ENCODE measurements at places on chromosomes 7 and 10.

- no peak for DNase-seq
These were observed 8.8 kb upstream of the MGAM start for GRCh38 chr7:141986923-141987322.

DNA sequence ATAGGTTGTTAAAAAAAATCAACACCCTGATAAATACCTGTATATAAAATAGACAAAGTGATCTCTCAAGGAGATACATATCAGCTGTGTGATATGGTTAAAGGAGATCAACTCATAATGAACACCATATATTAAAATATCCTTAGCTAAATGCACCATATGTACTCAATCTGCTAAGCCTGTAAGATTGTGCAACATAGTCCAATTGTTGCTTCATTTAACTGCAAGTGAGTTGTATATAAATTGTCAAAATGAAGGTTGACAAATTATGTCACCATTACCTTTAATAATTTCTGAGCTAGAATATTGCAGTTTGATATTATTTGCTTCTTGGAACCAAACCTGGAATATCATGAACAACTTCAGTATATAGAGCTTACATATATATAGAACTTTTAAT lies 283.7 kb downstream of the MALRD1 start:
- DNase-seq: no peak

DNA sequence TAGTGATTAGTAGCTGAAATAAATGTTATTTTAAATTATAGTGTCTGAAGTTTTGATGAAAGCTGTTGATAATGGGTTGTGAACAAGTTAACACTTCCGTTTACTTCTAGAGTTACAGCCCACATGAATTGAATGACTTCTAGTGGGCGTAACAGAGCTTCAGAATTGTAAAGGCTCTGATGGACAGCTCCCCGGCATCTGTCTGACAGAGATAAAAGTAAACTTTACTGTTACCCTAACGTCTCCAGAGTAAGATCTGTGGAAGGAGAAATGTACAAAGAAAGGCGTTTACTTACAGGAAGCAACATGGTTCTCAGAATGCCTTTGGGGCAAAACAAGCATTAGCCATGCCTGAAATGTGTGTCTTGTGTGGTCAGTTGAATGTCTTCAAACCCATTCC lies 124.4 kb downstream of the ADARB2 start:
- DNase-seq: no peak

- DNase-seq: no peak
These were observed 318.0 kb downstream of the GRID1 start for GRCh38 chr10:86048571-86048970.

DNA sequence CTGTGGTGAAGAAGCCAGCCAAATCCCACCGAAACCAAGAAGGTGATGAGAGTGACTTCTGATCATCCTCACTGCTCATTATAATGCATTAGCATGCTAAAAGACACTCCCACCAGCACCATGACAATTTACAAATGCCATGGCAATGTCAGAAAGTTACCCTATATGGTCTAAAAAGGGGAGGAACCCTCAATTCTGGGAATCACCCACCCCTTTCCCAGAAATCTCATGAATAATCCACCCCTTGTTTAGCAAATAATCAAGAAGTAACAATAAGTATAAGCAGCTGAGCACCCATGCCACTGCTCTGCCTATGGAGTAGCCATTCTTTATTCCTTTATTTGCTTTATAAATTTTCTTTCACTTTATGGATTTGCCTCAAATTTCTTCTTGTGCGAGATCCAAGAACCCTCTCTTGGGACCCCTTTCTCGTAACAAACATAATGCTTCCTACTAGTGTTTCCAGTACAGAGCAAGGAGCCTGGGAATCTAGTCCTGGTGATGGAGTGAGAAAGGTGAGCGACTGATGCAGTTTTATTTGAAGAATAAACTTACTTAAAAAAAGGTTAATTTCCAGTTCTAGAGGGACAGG lies 18.4 kb upstream of the EXOC6 start:
- no peak for DNase-seq

DNA sequence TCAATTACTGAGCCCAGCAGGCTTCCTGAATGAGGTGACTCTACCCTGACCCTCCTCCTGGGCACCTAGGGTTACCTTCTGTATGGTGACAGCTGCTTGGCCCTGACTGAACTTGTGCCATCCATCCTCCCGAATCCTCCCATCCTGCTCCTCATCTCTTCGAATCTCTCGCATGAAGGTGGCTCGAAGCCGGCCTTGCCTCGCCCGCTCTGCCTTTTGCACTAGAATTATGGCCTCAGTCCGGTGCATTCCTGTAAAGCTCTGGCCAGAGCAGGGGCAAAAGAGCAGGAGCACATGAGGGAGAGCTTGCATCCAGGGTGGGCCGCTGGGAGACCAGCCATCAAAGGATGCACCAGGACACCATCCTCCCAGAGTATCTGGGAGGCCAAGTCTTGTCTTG lies 7.5 kb downstream of the H2BK1 start:
- no peak for DNase-seq

GRCh38 chr7:33388332-33388731 lies 259.0 kb downstream of the BBS9 start:
- no peak for DNase-seq

GRCh38 chr10:42958142-42958868 lies 118.6 kb upstream of the RET start:
- no peak for DNase-seq

GRCh38 chr10:133110133-133110532 lies 22.4 kb downstream of the ADGRA1 start:
- no peak for DNase-seq

DNA sequence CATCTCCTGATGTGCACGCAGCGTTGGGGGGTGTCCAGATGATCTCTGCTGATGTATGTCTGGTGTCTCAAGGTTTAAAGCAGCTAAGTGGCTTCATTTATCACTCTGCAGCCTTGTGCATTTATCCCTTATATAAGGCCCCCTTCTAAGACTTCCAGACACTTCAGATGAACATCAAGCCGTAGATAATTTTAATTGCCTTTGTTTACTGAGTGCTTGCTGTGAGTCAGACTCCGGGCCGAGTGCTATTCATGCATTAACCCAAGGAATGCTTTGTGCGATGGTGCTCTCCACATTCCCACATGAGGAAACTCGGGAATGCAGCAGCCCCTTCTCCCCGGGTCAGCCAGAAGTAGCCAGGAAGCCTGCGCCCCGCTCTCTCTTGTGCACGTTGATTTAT lies 328.6 kb upstream of the COBL start:
- no peak for DNase-seq

- DNase-seq: no peak
These were observed 50.8 kb upstream of the IFRD1 start for GRCh38 chr7:112399501-112399900.

- DNase-seq: no peak
These were observed 370.6 kb upstream of the IGFBP3 start for GRCh38 chr7:46291601-46292150.

Measured in stimulated activated CD8-positive, alpha-beta memory T cell treated with anti-CD3 and anti-CD28 coated beads, Interleukin-7, amount 100 ng/mL, for 24 hours (primary cell).